Activated T-helper 17 cell treated with anti-CD3 and anti-CD28 coated beads, Interleukin-2, amount 50 U/mL, for 72 hours (primary cell): ENCODE measurements at places on chromosomes 5 and 9.

- ATAC-seq: no peak
Measured at GRCh38 chr5:18881615-18882014, 1106.4 kb downstream of the CDH18 start.

GRCh38 chr5:58201922-58202648 lies 257.8 kb downstream of the PLK2 start:
- no peak for ATAC-seq

GRCh38 chr9:12923468-12924009 lies 148.7 kb downstream of the LURAP1L start:
- ATAC-seq: no peak

- no peak for ATAC-seq
Measured at GRCh38 chr5:135472141-135472540, 20.0 kb upstream of the TIFAB start.
